ENCODE measurements at places on chromosomes 2 and 18.

DNA sequence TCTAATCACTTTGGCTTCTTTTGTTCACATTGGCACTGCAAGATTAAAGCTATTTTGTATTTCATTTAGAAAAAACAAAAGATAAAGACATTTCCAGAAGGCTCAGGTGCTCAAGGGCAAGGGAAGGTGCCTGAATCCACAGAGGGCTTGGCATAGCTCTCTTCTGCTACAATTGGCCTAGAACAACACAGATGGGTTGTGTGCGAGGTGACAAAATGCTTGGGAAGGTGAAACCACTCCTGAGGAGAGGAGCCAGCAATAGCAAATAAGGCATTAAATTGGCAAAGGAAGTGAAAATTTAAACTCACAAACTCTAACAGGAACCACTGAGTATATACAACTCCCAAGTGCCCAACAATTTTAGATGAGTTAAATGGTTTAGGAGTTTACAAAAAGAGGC is 1290.4 kb upstream of the CHAC2 start:
- no peak for DNase-seq

- DNase-seq = no peak
Measured at GRCh38 chr2:191920502-191920901, 73.6 kb upstream of the CAVIN2 start.

GRCh38 chr2:59259913-59260312 is 1018.8 kb upstream of the FANCL start:
- DNase-seq = no peak

DNA sequence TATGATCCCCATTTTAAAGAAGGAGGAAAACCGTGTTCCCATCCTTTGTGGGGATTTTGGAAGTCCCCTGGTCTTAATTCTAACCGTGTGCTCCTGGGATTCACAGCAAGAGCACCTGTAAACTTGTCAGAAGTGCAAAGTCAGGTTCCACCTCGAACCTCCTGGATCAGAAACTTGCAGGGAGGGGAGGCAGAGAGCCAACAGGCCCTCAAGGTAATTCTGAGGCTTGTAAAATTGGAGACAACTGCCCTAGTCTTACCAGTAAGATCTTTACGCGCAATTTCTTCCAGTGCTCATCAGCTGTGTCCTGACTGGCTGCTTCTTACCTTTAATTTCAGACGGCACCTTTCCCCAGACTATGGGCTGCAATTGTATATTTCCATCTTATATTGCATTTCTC is 113.3 kb upstream of the SEC11C start:
- no peak for DNase-seq

- DNase-seq = no peak
Measured at GRCh38 chr2:16096962-16097361, 156.6 kb downstream of the MYCN start.

DNA sequence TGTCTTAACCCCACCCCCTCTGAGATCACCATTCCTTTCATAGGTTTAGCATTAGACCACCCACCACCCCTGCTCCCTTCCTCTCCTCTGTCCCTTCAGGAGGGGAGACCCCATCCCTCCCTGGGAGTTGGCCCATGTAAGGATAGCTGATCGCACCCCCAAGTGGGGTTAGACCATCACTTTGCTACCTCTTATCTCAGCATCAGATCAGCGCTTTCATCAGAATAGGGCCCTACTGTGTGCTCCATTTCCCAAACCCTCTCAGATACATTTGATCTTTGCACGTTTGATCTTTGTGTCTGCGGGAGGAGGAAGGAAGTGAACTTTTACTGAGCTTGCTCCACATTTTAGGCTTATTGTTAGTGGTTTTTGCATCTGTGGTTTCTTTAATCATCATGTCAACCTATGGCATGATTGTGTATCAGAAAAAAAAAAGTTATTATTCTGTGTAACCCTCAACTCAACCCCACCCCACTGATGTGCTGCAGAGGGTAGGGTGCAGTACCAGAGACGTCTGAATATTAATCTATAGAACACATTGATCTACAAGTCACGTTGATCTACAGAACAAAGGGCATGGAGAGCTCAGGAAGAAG is 81.2 kb downstream of the PDCL3 start:
- no peak for DNase-seq

GRCh38 chr2:3759331-3759730 is 56.0 kb downstream of the DCDC2C start:
- DNase-seq = no peak

DNA sequence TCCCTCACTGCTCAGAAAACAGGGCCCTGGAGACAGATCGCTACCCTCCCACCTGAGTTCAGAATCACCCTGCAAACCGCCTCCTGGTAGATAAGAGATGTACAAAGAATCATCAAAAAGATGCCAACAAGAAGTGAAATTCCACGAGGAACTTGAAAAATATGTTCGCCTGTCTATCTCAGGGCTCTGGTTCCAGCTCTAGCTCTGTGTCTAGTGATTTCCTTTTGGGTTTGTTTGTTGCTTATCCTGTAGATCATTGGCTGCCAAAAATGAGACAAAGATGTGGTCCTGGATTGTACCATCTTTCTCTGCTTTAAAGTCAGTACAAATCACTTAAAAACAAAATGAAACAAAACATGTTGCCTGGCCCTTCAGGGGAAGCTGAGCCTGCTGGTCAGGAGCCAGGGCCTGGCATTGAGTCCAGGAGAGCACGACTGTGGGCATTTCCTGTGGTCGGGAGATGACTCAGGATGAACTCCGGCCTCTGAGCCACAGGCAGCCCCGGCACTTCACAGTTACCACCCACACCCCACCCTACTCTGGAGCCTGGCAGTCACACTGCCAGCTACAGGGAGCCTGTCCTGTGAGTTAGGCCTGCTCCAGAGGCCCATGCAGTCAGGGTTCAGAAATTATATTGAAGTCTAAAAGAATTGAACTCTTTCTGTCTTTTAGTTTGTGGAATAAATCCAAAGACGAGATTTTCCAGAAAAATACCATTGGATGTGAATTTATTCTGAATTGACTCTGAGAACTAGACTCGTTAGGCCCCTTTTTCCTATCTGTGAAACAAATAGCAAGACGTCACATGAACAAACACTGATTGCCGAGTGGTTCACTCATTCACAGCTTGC is 8.0 kb upstream of the ITGB6 start:
- DNase-seq = peak; percentile 66

GRCh38 chr18:37265382-37265781 is 300.2 kb downstream of the CELF4 start:
- no peak for DNase-seq

DNA sequence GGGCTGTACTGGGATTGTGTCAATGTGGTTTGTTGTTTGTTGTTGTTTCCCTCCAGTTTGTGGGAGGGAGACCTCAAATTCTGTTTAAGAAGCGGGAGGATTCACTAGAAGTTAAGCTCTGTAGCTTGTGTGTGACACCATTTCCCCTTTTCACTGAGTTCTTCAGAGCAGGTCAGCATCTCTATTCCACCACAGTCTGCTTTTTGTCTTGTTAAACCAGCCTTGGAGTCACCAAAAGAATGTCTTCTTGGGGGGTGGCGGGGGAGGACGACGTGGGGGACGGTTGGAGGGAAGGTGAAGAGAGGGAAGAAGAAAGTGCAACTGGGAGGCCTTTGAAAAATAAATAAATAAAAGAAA is 2.3 kb upstream of the BCL11A start:
- DNase-seq = no peak

- no peak for DNase-seq
Measured at GRCh38 chr2:28835781-28836180, 25.1 kb downstream of the SPDYA start.
